ENCODE measurements at places on chromosomes 11 and 22. TPM values are rescaled to one million over a fixed set of nuclear protein-coding genes. Genes with fewer than 3 reads are reported as not detected.

GRCh38 chr11:72534371-72535193 lies 100.3 kb upstream of the CLPB start:
- no peak for DNase-seq

GRCh38 chr11:119298726-119299125 lies 18.2 kb downstream of the MCAM start:
- DNase-seq, result no peak

DNA sequence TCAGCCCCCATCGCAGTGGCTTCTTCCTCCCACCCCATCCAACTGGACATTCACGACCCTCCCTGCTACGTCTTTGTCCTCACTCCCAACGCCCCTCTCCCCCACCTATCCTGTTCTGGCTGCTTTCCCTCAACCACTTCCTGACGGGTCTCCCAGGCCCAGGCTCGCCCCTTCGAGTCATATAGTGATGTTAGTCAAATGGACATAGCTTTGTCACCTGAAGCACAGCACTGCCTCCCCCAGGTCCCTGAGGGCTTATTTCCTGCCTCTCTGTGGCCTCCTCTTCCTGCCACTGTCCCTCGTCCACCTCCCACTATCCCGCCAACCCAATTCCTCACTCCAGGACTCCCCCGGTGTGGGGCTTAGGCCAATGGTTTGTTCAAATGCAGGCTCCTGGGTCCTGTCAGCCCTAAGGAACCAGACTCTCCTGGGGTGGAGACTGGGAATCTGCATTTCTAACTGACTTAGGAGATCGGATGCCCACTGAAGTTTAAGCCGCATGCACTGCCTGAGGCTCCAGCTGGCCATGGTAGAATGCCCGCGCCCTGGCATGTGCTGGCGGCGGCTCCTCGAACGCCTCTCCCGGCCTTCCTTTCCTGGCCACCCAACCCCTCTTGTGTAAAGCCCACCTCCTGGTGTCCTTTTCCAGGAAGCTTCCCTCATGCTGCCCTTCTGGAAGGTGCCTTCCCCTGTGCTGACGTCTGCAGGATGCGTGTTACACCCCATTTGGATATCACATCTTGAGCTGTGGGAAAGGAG lies 18.3 kb downstream of the SUN2 start:
- DNase-seq, result no peak

- no peak for DNase-seq
These were observed 10.9 kb downstream of the NCF4 start for GRCh38 chr22:36871669-36872081.

GRCh38 chr11:111688013-111688412 lies 78.2 kb downstream of the PPP2R1B start:
- no peak for DNase-seq

DNA sequence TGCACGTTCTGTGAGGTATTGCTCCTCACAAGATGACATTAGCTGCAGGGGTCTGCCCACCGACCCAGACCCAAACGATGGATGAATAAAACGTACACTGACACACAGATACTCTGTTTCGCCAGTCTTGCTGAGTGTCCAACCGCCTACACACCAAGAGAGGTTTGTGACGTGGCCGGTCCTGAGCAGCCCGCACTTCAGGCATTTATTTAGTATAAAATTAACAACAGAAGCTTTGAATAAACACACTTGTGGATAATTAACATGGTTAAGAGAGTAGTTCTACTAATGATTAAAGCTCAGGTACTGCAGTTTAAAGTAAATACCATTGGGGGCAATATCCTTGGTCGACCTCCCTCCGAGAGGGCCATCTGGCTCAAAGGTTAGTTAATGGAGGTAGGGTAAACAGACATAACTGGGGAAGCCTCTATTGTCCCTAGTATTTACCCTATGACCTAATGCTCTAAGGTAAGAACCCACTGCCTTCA lies 75.7 kb downstream of the CCDC83 start:
- no peak for DNase-seq

- no peak for DNase-seq
These were observed 642 bp upstream of the SEPTIN3 start for GRCh38 chr22:41968601-41969000.

- DNase-seq, result peak; percentile 65
These were observed at the start of gene TCN2 for GRCh38 chr22:30606455-30607299. Gene TCN2, plus strand, starts transcription at chr22:30607174. Its CDS starts 158 bp downstream, at chr22:30607332.

Gene CYTH4
- total RNA-seq, result 114 TPM

- no peak for DNase-seq
These were observed 3.2 kb downstream of the ARHGEF12 start for GRCh38 chr11:120339394-120339890.

- DNase-seq, result no peak
These were observed 2.6 kb downstream of the CHRM1 start for GRCh38 chr11:62918531-62918930.

DNA sequence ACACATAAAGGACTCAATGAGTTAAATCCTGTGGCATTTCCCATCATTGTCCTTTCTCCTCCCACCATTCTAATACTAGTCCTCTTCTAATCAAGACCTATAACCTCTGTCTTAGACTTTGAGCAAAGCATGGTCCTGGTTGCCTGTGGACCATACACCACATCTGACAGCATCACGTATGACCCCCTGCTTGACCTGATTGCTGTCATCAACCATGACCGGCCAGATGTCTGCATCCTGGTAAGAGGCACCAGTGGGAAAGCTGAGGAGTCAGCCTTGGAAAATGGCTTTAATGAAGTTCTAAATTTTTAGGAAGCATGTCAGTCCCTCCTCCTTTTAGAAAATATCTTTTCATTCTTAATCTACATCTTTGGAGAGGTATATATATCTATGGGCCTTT lies 25.8 kb downstream of the POLA2 start:
- no peak for DNase-seq

DNA sequence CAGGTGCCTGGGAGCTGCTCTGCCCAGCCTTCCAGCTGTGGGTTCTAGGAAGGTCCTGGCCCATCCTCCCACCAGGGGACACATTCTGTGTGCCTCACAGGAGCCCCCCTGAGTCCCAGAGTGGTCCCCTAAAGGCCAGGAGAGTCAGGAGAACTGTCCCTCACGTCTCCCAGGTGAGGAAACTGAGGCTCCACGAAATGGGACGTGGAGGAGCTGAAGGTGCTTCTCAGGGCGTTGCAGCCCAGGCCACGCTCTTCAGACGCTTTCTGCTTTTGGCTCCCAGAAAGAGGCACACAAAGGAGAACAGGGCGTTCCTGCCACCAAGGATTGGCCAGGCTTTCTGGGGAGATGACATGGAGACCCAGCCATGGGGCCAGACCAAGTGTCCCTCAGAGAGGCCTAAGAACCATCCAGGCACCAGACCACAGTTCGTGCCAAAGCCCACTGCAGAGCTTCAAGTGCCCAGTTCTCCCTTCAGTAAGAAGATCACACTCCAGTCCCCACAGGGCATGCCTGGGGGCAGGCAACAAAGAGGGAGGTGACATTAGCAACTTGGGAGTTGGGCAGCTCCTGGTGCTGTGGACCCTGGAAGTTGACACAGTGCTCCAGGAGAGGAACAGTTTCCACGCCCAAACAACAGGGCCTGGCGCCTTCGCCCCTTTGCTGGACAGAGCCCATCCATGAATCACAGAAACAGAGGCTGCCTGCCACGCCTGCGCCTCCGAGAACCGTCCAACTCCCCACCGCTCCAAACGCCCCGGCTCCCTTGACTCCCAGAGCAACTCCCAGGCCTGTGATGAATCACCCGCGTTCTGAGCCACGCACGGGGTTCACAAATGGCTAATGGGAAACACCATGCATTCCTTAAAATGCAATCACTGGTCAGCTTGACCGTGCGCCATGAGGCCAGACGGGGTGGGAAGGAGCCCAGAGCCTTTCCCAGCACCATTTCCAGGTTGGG lies 589.2 kb downstream of the BRD1 start:
- peak; percentile 12 for DNase-seq

- DNase-seq, result no peak
These were observed 25.0 kb downstream of the MTMR3 start for GRCh38 chr22:29907753-29908515.

Gene MS4A14
- not detected for total RNA-seq

- DNase-seq, result no peak
These were observed 48.2 kb downstream of the RTN4R start for GRCh38 chr22:20219667-20220628.

- DNase-seq, result no peak
These were observed 45.3 kb upstream of the WNT11 start for GRCh38 chr11:76251576-76251975.

DNA sequence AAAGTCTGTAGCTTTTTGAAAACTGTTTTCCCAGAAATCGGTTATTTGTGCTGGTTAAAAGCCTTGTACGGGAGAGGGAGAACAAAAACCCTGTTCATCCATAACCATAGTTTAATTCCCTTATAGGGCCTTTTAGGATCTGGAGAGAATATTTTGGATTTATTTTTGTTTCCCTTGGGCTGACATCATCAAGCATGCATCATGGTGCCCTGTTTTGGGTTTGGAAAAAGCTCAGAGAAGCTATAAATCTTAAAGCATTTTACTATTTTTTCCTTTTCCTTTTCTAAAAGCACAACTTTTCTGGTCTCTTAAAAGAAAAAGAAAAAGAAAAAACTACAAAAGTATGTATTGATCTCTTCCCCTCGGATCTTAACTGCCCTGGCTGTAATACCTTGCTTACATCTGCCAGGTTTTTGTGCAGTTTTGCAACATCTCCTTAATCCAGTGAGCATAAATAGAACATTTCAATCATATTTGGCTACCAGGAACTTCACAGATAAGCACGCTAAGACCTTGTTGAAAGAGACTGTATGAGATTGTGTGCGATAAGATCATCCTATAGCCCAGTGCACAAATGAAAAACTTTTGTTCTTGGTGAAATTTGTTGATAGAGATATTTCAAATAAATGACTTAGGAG lies 88.0 kb downstream of the ZBTB16 start:
- DNase-seq, result no peak

GRCh38 chr11:16863389-16863788 lies 124.9 kb downstream of the C11orf58 start:
- no peak for DNase-seq

DNA sequence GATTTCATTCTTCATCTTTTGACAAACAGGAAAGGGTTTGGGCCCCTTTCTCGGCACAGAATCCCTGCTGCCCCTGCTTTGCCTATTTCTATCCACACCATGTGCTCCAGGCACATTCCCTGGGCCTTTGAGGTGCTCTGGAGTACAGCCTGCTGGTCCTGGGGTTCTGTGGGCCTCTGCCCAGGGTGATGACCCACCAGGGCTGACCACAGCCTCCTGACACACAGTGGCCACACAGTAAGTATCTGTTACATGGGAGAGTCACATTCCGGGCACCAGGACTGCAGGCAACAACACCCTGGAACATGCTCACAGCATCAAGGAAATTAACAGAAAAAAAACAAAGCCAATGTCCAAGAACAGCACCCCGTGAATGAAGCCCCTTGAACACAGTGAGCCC lies 39.1 kb downstream of the SCUBE2 start:
- DNase-seq, result no peak

DNA sequence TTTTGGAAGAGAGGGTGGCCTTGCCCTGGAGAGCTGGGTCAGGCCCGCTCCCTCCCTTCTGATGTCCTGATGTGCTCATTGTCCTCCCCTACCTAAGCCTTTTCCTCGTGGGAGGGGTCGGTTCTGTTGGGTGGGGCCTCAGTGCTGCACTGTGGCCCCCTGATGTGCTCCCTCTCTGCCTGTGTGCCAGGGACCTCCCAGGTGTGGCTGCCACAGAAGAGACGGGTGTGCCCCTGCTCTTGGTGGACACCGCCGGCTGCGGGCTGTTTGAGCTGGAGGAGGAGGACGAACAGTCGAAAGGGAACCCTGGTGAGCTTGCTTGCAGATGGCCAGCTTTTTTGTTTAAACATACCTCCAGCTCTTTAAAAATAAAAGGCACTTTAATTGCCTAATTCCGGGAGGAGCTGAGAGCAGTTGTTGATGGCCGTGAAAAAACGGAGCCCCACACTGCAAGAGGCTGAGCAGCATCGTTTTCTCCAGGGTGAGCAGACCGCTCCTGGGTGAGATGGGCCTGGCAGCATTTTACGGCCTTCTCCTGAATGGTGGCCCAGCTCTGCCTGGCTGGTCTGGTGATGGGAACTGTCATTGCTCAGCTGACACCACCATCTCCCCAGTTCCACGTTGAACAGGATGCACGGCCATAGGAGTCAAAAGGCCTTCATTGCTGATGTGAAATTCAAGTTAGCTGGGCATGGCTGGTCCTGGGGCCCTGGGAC lies 30.1 kb downstream of the IGHMBP2 start:
- DNase-seq, result no peak

Gene CHADL
- 0.18 TPM for total RNA-seq

Gene APOBEC3B
- 51.6 TPM for total RNA-seq

Gene JAML
- total RNA-seq, result 102 TPM

Gene BIK
- 2.6 TPM for total RNA-seq

Gene C11orf91
- total RNA-seq, result not detected

GRCh38 chr11:59416613-59417012 lies 9.6 kb downstream of the OR5A2 start:
- DNase-seq, result no peak

DNA sequence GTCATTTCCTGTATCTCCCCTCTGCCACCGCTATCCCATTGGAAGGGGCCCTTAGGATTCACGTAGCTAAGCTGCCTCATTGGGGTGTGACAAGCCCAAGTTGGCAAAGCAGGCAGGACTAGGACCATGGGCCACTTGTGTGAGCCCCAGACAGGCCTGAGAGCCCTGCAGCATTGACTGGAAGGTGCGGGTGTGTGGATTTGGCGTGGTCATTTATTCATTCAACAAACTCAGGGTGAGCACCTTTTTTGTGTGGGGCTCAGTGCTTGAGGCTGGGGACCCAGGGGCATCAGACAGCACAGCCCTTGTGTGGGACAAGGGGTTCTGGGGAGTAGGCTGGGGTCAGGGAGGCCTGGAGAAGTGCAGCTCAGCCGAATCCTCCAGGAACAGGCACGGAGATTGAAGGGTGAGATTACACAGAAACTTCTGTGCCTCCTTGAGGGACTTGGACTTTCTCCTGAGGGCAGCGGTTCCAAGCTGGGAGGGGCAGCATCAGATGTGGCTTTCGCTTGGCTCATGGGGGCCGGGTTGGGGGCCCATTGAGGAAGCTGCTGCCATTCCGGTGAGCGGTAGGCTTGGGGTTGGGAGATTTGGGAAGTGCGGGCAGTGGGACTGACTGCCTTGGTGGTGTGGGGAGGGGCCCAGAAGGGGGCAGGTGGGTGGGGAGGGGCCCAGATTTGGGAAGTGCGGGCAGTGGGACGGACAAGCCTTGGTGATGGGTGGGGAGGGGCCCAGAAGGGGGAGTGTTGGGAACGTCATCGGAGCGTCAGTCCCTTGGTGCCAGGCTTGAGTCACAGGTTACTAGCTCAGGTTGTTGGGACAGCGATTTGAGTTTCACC lies 11.9 kb downstream of the MGAT3 start:
- DNase-seq, result no peak

GRCh38 chr11:45209000-45209879 lies 62.8 kb downstream of the PRDM11 start:
- DNase-seq, result no peak

Gene EFCAB6
- 0.18 TPM for total RNA-seq

DNA sequence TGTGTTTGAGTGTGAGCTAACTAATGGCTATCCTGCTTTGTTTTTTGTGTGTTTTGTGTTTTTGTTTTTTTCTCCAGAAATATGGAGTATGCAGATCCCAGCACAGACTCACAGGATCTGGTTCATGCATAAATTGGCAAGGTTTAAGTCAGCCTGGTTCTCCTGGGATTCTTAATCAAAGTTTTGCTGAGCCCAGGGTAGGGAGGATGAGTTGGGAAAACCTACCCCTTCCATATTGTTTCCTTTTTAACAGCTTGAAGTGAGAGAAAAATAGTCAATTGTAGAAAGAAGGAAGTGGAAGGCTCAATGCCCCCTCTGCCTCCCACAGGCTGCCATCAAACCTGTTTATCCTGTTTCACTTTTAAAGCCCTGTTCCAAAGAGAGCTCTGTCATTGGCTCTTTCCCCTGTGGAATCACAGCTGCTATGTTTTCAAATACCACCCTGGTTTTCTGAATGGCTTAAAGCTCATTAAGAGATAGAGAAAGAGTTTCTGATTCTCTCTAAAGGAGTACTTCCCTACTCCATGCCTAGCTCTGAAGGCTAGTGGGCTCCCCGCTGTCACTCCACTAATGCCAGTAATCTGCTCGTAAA lies 23.4 kb upstream of the CADM1 start:
- no peak for DNase-seq

All from activated CD4-positive, alpha-beta memory T cell treated with anti-CD3 and anti-CD28 coated beads, Interleukin-2, amount 10 ng/mL, durations not matched to agents 7 days and 5 days (primary cell).